ENCODE measurements at places on chromosomes 1 and 21.

DNA sequence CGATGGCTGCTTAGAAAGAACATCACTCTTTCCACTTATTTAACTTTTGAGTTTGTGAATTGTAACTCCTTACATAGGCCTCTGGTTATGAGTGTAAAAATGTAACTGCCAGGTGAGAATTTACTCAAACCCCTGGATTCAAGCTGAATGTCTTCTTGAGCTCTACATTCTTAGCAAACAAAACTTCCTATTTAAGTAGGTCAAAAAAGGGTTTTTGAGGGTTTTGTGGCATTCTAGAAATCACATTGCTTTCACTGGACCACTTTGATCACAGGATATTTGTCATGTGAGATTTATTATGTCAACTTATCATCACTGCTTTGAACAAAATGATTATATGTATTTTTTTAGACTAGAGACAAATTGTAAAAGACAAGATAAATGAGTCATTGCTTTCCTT is 5.7 kb downstream of the IL23R start:
- no peak for DNase-seq

GRCh38 chr1:199205740-199206441 is 567.1 kb downstream of the PTPRC start:
- no peak for DNase-seq

GRCh38 chr1:112044745-112045144 is 55.3 kb upstream of the KCND3 start:
- no peak for DNase-seq

DNA sequence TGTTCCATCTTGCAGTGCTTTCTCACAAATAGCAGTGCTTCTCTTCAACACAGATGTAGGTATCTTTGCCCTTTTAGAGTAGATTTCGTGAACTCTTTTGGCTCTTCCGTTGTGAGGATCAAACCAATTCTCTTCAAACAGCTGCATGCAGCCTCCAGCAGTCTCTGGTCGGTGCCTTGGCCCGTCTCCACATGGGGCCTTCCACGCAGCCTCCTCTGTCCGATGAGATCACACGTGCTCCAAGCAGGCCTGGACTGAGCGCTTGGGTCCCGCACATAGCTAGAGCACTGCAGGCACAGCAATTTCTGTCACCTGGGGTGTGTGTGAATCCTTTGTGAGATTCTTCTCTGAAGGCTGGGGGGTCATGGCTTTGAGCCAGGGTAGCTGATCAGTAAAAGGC is 82.8 kb upstream of the KCNE2 start:
- no peak for DNase-seq

- DNase-seq, result no peak
These were observed 11.4 kb downstream of the NEXN start for GRCh38 chr1:77899647-77900320.

DNA sequence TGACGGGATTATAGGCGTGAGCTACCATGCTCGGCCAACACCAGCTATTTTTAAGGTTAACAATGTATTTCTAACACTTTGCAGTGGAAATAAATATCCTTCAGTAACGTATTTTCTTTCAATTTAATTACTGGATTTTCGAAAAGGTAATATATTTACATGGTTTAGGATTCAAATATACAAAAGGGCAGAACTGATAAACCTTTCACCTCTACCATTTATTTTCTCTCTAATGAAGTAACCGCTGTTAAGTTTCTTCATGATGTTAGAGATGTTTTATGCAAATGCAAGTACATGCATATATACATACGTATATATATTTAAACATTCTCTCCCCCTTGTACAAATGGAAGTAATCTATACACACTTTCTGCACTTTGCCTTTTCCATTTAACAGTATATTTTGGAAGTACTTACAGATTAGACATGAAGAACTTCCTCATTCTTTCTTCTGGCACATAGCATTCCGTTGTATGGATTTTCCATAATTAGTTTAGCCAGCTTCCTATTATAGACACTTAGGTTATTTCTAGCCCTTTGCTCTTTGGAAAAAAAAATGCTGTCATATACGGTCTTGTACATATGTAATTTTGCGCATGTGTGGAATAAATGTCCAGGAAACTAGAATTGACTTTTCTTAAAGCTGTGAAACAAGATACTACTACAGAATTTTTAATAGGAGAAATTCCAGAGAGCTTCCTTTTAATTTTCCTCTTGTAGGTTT is 14.9 kb upstream of the HJV start:
- no peak for DNase-seq

GRCh38 chr1:44485229-44485933 is 80.3 kb downstream of the RNF220 start:
- no peak for DNase-seq

- no peak for DNase-seq
These were observed 69.8 kb upstream of the SSBP3 start for GRCh38 chr1:54475946-54476516.

DNA sequence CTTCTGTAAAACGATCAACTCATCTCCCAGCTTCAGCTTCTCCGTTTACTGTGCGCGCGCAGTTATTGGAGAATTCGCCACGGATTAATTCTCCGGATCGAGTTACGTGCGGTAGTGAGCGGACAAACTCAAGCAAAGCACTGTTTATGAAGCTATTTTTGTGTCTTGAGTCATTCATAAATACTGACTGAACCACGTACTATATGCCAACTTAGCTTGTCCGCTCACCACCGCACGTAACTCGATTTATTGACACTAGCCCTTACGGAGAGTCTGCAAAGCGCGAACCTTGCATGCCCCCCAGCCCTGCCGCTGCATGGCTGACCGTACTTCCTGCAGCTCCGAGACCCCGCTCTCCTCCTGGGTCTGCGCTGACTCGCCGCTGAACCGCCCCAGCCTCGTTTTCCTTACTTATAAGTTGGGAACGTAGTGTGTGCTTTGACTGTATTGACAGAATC is 773 bp downstream of the CHD1L start:
- DNase-seq, result peak; percentile 50

DNA sequence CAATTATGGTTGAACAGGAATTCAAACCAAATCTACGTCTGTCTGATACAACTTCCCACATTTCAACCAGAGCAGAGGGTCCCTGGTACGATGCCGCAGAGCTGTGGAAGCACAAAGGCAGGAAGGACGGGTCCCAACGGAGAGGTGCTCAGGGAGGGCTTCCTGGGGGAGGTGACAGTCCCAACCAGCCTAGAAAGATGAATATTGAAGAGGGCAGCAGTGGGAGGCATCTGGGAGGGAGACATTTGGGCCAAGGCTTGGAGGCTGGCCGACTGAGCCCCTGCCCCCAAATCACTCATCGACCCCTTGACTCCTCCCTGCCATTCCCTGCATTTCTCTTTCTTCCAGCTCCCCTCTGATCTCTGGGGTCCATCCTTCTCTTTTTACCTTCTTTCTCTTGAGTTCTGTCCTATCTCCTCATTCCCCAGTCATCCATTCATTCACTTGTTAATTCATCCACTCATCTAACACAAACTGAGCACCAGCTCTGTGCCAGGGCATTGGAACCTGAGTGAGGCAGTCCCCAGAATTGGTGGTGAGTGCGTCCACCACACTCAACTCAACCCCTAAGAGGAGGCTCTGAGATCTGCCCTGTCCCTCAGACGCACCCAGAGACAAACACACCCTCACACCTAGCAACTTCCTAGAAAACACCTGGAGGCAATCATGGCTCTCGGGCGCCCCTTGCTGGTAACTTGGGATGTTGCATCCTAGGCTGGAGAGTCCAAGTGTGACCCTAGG is 13.2 kb upstream of the CELA3B start:
- peak; percentile 70 for DNase-seq
